ENCODE measurements at places on chromosomes 1 and 21. TPM values are rescaled to one million over a fixed set of nuclear protein-coding genes. Genes with fewer than 3 reads are reported as not detected.

- H3K36me3 ChIP-seq = no peaks in the 10 kb centered on the region
- H3K27me3 ChIP-seq = no peaks in the 10 kb centered on the region
- no peaks in the 10 kb centered on the region for H3K4me1 ChIP-seq
- no peak overlapping the region for H3K27ac ChIP-seq
These were observed 22.4 kb upstream of the ABCD3 start for GRCh38 chr1:94395748-94396309.

DNA sequence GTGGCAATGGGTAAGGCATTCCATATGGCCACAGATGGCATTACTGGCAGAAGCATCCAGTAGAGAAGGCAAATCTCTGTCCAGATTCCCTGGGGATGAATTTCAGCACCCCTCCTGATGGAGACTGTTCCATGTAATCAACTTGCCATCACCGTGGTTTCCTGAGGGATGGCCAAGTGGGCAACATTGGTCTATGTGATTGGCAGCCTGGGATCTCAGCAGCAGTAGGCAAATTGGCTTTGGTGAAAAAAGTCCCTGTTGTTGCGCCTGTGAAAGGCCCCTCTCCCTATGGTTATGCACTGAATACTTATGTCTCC is 19.3 kb downstream of the DMRTB1 start:
- no peak overlapping the region for H3K27ac ChIP-seq
- H3K4me3 ChIP-seq = no peak overlapping the region
- no peaks in the 10 kb centered on the region for H3K36me3 ChIP-seq
- no peak for ATAC-seq
- no peaks in the 10 kb centered on the region for H3K4me1 ChIP-seq

DNA sequence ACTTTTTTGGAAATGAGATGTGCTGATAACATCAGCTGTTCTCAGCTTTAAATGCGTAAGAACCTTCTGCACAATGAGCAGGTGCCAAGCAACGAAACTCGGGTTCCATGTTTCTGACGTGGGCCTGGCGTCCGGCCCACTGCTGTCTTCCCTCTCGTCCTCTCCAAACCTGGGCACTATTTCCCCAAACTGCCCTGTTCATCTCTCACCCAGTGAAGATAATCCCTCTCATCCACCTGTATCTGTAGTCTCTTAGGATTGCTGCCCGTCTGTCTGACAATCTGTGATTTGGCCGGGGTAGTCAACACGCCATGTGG is 50.1 kb upstream of the CNTN2 start:
- ATAC-seq = no peak
- H3K27ac ChIP-seq = no peak overlapping the region
- no peaks in the 10 kb centered on the region for H3K27me3 ChIP-seq
- H3K36me3 ChIP-seq = no peaks in the 10 kb centered on the region
- H3K4me3 ChIP-seq = no peak overlapping the region

DNA sequence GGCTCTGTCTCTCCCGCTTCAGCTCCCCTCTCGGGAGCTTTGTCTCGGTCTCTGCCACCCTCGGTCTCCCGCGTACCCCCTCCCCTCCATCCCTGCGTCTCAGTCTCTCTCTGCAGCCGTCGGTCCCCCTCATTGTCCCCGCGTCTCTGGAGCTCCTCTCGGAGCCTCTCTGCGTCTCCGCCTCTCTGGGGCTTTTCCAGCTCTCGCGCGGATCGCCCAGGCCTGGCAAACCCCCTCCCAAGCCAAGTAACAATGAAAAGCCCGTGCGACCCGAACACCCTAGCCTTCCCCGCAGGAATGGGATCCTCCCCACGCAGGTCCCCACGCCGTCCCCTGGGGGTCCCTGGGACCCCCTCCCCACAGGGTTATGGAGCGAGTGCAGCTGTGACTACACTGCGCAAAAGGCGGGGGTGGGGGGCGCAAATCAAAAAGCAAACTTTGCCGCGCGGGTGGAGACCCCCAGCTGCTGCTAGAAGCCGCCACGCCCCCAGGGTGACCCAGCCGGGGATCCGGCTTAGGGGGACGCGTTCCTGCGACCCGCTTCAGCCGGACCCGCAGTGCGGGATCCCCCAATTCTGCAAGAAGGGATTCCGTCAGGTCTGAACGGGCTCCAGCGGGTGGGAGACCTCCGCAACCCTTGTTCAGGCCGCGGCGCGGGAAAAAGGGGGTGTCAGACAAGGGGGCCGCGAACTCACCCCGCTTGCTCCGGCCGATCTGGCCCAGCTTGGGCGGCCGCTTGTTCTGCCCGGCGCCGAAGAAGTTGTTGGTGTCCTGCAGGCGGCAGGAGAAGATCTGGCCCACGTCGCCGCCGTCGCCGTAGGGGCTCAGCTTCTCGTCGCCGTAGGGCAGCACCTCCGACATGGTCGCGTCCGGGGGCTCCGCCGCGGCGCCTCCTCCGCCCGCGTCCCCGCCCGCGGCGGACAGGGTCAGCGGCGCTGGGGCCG is 1.2 kb downstream of the CAMK2N1 start:
- no peaks in the 10 kb centered on the region for H3K36me3 ChIP-seq
- peak overlapping the region; percentile 94 for H3K27ac ChIP-seq
- ATAC-seq = no peak

- no peaks in the 10 kb centered on the region for H3K27me3 ChIP-seq
- no peak for ATAC-seq
- H3K4me1 ChIP-seq = peaks cover 53% of the 10 kb centered on the region
These were observed 44.8 kb downstream of the USP25 start for GRCh38 chr21:15774590-15774989.

- peaks cover 37% of the 10 kb centered on the region for H3K27me3 ChIP-seq
- peaks cover 3% of the 10 kb centered on the region for H3K4me1 ChIP-seq
- H3K27ac ChIP-seq = no peak overlapping the region
- no peak overlapping the region for H3K4me3 ChIP-seq
These were observed 1.3 kb upstream of the CCSAP start for GRCh38 chr1:229344139-229344538.

GRCh38 chr1:114062477-114063099 is 83.3 kb downstream of the OLFML3 start:
- H3K27me3 ChIP-seq = no peaks in the 10 kb centered on the region
- no peaks in the 10 kb centered on the region for H3K4me1 ChIP-seq
- no peak overlapping the region for H3K27ac ChIP-seq
- H3K36me3 ChIP-seq = no peaks in the 10 kb centered on the region
- ATAC-seq = no peak

DNA sequence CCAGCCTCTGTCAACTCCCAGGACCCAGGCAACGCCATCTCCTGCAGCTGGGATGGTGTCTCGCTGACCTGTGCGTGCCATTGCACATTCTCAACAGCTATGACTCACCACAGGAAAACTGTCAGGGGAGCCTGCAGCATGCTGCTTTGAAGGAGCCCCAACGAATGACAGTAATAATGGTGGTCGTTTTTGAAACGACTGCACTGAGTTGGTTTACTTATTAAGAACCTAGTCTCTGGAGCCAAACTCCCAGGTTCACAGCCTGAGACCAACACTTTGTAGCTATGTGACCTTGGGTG is 21.6 kb downstream of the TCEA3 start:
- peak overlapping the region; percentile 79 for H3K27ac ChIP-seq
- peaks cover 52% of the 10 kb centered on the region for H3K36me3 ChIP-seq
- H3K4me1 ChIP-seq = peaks cover 48% of the 10 kb centered on the region

GRCh38 chr1:160205242-160206035 is at the start of gene PEA15:
Gene PEA15, plus strand, starts transcription at chr1:160205384. Its CDS starts 6,161 bp downstream, at chr1:160211545.
- H3K27ac ChIP-seq = peak within 1 kb of the TSS; percentile 96
- peak within 1 kb of the TSS; percentile 74 for H3K4me3 ChIP-seq
- H3K36me3 ChIP-seq = peaks cover 10% of the 10 kb centered on the region
- no peaks in the 10 kb centered on the region for H3K27me3 ChIP-seq

DNA sequence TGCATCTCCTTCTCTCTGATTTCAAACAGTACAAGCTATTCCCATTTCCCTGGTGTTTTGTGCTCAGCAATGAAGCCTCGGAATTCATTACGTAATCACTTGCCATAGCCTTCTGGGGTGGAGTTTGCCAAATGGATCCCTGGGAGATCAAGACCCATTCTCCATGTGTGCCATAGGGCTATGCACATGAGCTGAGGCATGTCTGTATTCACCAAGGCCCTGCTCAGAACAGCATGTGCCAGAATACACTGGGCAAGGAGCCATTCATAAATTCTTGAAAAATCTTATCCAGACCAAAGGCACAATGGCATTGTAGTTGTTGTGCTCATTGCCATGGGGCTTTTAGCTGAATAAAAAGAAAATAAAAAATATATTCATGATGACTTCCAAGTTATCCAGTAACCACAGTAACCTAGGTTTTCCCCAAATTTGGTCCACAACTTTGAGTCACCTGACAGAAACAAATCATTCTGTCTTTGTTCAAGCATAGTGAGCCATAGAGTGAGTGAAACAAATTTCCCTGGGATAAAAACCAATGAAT is 53.0 kb downstream of the CRB1 start:
- no peaks in the 10 kb centered on the region for H3K27me3 ChIP-seq
- ATAC-seq = peak; percentile 51
- no peak overlapping the region for H3K4me3 ChIP-seq
- no peaks in the 10 kb centered on the region for H3K36me3 ChIP-seq
- no peak overlapping the region for H3K27ac ChIP-seq

DNA sequence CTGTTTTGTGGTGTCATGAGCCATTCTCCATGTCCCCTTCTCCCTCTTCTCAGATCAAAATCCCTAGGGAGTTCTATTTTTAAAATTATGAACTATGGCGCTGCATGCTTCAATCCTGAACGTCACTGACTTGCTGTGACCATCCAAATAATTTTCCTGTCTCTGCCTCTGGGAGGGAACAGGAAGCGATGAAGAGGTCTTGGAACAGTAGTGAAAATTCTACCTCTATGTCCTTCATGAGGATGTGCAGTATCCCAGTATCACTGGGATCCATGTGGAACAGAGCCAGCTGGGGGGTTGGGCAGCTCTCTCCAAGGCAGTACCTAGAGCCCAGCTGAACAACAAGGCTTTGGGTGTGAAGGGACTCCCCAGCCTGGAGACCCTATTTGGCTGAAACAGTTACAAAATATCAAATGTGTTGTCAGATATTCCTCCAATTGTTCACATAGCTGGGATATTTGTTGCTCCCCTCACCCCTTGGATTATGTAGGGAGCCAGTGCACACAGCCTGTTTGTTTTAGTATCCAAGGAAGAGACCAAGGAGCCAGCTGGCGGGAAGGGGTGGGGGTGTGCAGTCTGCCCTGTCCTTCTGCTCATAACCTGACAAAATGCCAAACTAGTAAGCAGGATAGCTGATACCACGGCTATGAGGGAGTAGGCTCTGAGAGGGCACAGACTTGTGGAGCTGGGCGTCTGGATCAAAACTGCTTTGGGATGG is 7.6 kb downstream of the DCLRE1B start:
- H3K27ac ChIP-seq = peak overlapping the region; percentile 63
- peak; percentile 86 for ATAC-seq
- no peaks in the 10 kb centered on the region for H3K27me3 ChIP-seq
- no peak overlapping the region for H3K4me3 ChIP-seq

DNA sequence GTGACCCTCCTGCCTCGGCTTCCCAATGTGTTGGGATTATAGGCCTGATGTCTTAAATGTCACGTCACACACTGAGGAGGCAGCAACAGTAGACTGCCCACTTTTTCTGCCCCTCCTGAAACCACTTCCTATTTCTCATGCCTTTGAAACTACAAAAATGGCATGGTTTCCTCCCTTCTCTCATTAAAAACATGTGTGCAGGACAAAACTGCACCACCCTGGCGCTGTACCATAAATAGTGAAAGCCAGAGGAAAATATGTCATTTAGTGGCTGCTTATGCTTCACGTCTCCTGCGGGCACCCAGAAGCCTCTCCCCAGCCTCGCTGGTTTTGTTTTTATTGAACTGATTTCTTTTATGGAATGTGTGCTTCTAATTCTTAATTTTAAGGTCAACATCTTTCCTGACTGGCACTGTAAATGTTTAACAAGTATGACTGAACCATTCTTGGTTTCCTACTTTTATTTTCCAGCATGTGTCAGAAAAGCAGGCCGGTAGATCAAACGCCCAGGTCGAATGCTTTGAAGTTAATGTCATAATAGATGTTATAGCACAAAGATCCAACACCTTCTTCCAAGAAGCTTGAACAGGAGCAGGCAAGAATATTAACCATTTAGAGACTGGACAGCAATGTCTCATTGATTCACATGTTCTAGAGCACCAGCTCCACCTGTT is 59.6 kb upstream of the C1orf87 start:
- no peak overlapping the region for H3K27ac ChIP-seq
- ATAC-seq = no peak
- no peaks in the 10 kb centered on the region for H3K36me3 ChIP-seq
- H3K4me1 ChIP-seq = peaks cover 11% of the 10 kb centered on the region
- H3K27me3 ChIP-seq = no peaks in the 10 kb centered on the region
- H3K4me3 ChIP-seq = no peak overlapping the region

GRCh38 chr1:228098323-228098931 is 4.7 kb downstream of the C1orf35 start:
- H3K4me1 ChIP-seq = no peaks in the 10 kb centered on the region
- H3K27ac ChIP-seq = no peak overlapping the region
- no peak for ATAC-seq
- H3K27me3 ChIP-seq = no peaks in the 10 kb centered on the region

DNA sequence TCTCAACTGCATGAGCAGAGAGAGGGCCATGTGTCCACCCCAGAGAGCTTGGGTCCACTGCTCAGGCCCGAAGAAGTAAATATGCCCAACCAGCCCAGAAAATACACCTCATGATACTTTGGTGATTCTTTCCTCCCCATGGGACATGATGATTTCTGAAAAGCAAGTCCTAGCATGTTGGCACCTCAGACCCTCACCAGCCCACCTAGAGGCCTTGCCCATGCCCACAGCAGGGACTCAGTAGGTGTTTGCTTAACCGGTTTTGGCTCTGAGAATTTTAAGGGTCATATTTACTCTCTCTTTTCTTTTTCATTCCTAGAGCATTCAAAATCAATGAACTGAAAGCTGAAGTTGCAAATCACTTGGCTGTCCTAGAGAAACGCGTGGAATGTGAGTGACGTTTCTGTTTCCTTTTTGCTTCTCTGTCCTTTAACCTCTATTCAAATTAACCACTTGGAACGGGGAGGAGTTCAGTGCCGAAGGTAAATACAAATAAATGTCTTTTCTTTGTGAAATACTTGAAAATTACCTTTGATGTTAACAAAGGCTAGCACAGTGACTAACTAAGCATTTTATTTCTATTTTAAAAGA is 79.7 kb downstream of the PDE9A start:
- H3K4me1 ChIP-seq = peaks cover 11% of the 10 kb centered on the region
- H3K4me3 ChIP-seq = no peak overlapping the region
- ATAC-seq = no peak
- no peaks in the 10 kb centered on the region for H3K27me3 ChIP-seq
- no peak overlapping the region for H3K27ac ChIP-seq

GRCh38 chr21:45022736-45023135 is 51.6 kb upstream of the ADARB1 start:
- no peak overlapping the region for H3K4me3 ChIP-seq
- H3K27me3 ChIP-seq = no peaks in the 10 kb centered on the region
- no peaks in the 10 kb centered on the region for H3K36me3 ChIP-seq
- no peak for ATAC-seq

Gene PADI3
- total RNA-seq = not detected

Gene LDLRAD1
- not detected for total RNA-seq

Gene SUSD4
- total RNA-seq = 2.4 TPM

Gene IGSF3
- total RNA-seq = 7.6 TPM

Gene KRTAP21-2
- not detected for total RNA-seq

Gene UQCRHL
- total RNA-seq = 0.40 TPM

Gene TSPEAR
- not detected for total RNA-seq

Measured in gastroesophageal sphincter (tissue), 4 donors.